Foreskin melanocyte (primary cell): ENCODE measurements at places on chromosomes 4 and X.

GRCh38 chr4:53647547-53647946 lies 56.3 kb upstream of the LNX1 start:
- DNase-seq = peak; percentile 26

DNA sequence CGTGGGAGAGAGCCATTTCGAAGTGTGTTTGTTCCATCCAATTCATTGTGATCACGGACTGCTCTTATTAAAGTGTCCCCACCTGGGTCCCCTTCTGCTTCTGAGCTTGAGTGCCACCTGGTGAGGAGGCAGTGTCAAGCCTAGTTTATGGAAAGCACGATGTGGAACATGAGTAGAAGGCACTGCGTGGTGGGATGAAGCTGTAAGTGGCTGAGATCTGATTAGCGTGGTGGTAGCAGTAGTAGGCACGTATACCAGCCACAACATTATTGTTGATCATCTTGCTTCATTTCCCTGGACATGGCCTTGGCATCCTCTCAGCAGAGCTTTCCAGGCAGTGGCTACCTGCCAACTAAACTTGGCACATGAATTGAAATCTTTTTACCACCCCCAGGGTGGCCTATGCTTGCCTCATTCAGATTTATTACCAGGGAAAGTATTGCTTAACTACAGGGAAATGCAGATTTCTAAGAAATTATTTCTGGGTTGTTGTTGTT lies 46.4 kb downstream of the GPAT3 start:
- no peak for DNase-seq

- no peak for DNase-seq
Observed at GRCh38 chr4:2402048-2402842, 16.2 kb downstream of the ZFYVE28 start.

GRCh38 chr4:148034813-148035212 lies 302.9 kb downstream of the ARHGAP10 start:
- DNase-seq = no peak

GRCh38 chr4:77593993-77594392 lies 11.6 kb upstream of the CXCL13 start:
- no peak for DNase-seq

DNA sequence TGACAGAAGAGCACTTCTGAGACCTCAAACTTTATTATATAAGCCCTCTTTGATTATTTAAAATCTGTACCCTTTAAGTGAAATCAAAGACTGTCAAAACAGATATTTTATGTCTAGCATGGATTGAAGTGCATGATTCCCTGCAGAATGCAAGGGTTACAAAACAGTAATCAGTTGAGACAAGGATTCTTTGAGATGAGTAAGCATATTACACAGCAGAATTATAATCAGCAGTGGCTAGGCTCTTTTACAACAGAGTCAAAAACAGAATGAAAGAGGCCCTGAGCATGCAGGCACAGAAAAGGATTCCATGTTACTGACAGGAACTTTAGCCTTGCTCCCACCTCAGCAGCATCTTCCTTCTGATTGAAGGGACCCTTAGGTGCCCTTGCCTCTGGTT lies 487.9 kb upstream of the GALNT7 start:
- DNase-seq = no peak

DNA sequence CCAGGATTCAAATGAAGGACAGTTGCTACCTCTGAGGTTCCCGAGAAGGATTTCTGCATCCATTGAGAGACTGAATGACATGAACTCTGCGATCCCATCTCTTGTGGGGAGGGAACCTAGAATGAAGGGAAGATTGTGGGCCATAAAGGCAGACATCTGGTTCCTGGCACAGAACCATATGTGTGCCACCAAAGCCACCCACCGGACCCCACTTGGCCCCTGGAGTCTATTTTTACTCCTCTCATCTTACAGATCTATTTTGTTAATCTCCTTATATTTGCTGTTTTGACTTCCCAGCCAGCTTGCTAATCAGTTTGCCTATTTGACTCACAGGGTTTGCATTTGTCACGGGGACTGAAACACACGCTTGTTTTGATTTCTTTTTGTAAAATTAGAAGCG lies 7.3 kb downstream of the SOD3 start:
- no peak for DNase-seq

- no peak for DNase-seq
Observed at GRCh38 chrX:10722851-10723250, 102.5 kb upstream of the MID1 start.

- DNase-seq = no peak
Observed at GRCh38 chr4:11301075-11301660, 127.5 kb downstream of the HS3ST1 start.

DNA sequence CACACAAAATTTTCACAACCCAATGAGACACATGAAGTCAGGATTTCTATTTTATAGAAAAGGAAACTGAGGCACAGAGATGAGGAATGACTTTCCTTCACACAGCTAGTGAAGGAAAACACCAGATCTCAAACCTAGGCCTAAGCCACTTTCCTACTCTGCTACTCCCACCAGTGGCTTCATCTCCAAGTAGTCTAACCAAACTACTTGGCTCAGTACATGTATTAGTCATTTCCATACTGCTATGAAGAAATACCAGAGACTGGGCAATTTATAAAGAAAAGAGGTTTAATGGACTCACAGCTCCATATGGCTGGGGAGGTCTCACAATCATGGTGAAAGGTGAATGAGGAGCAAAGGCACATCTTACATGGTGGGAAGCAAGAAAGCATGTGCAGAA lies 196.6 kb downstream of the EVC2 start:
- DNase-seq = no peak

- no peak for DNase-seq
Observed at GRCh38 chr4:123343400-123344041, 53.1 kb upstream of the SPRY1 start.

DNA sequence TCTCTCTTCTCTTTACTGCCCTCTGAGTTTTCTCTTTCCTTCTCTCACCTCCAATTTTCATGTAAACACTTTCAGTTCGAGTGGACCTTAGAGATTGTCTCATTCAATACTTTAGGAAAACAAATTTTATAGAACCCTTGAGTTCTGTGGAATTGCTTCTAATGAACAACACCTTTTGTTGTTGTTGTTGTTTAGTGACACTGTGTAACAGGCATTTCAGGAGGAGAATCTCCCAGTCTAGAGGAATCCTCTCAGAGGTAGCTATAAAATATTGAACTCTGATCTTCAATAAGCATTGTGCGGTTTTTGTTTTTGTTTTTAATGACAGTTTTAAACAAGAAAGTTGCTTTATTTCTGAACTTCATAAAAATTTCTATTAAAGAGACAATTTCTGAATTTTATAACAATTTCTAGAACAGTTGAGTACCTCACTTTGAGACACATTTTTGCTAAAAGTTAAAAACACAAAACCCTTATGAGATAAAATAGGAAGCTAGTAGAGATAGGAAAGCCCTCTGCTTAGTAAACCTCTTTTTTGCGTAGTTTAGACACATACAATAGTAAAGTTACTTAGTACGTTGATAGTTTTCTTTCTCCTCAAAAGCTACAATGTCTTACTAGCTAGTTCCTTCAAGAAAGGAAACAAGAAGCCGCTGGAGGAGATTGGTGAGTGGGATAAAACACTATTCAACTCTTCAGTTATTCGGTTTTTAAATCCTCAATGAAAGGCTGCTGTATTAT lies 38.8 kb downstream of the CLCN3 start:
- no peak for DNase-seq

DNA sequence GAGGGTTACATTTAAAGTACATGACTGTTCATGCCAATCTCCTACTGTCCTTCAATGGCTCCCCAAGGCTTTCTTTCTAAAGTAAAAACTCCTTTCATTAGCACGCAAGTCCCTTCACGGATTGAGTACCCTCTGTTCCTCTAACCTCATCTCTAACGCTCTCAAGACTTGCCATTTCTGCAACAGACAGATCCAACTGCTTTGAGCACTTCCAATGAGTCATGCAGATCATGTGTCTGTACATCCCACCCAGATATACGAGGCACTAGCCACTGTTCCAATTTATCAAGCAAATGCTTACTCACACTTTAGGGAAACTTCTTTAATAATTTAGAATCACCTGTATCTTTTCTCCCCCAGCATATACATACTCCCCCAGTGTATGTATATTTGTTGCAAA lies 332.5 kb upstream of the ZFP42 start:
- no peak for DNase-seq

GRCh38 chr4:140684314-140684713 lies 71.9 kb downstream of the TBC1D9 start:
- no peak for DNase-seq

DNA sequence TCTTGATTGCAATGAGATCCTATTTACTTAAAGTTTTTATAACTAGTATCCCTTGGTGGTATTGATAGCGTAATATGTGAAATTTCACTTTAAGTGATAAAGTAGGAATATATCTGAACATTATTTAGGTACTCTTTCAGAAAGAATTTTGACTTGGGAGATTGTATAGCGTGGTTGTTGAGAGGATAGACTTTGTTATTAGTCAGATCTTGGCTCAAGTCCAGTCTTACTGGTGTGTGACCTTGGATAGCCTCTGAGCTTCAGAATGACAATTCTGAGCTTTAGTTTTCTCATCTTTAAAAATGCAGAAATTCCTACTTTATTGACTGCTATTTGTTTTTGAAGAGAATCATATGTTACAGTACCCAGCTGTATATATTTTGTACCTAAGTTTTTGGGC lies 32.6 kb downstream of the DCK start:
- DNase-seq = peak; percentile 81

DNA sequence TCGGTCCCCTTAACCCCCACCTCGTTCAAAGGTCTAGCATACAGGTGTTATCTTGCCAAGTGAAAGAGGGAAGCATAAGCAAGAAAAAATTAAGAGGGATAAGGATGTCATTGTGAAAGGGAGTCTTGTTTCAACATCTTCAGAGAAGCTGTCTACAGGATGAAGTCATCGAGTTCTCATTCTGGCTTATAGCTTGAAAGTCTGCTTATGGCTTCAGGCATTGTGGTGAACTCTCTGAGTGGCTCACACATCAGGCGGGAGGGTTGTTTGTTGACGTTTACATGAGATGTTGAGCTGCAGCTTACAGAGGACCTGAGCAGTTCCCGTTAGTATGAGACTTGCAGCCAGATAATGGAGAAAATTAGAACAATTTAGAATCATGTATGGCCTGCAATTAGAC lies 16.6 kb downstream of the MAGEA9B start:
- peak; percentile 70 for DNase-seq

GRCh38 chr4:88225232-88226105 lies 58.9 kb downstream of the PPM1K start:
- peak; percentile 26 for DNase-seq

DNA sequence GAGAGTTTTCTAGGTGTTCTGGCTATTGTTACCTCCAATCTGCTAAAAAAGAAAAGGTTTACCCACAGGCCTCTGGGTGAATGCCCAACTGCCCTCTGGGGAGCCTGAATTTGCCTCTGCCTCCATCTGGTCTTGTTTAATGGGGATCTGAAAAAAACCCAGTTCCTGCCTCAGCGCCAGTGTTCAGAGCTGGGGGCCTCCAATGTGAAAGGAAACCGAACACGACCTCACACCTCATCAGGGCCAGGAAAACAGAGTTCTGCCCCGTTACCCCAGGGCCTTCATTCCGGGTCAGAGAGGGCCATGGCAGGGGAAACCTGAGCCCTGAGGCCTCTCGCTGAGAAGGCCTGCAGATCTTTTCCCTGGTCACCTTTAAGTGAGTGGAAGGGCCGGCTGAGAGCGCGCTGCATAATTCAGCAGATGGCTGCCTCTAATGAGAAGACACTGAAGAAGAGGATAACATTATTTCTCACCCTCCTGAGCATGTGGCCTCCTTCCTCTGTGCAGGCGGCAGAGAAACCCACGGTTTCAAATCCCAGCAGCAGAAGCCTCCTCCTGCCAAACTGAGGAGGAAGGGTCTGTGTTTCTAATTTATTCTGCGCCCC lies 6.8 kb downstream of the SEPTIN6 start:
- DNase-seq = no peak

GRCh38 chrX:154761977-154762536 lies 607 bp upstream of the DKC1 start:
- no peak for DNase-seq

DNA sequence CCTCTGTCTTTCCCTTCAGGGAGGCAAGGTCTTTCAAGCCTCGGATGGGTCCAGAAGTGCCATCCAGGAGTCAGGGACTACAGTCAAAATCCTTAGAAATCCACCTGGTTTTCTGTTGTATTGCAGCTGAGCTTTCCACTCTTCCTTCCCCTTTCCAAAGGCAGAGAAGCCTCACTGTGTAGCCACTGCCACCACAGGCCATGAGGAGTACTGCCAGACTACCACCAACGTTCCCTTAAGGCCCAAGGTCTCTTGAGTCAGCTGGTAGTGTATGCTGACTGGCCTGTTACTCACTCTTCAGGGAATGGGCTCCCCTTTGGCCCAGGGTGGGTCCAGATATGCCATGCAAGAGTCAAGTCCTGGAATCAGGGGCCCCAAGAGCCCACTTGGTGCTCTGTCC lies 1454.1 kb downstream of the PCDH19 start:
- no peak for DNase-seq

DNA sequence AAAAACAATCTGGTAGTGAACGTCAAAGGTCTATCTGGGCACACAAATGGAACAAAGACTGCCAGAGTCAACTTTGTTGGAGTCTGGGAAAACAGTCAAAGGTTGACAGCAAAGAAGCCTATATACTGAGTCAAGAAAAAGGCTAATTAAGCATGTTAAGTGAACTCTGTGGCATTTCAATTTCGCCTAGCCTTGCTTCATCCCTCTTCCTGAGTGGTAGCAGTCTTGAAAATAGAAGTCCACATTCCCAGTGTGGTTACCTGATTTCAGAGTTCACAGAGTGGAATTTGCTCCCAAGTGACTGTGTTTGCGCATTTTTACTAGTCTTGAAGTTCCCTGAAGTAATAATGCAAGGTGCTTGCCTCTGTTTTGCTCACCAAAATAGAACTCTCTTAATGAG lies 760.0 kb downstream of the FSTL5 start:
- DNase-seq = no peak

- no peak for DNase-seq
Observed at GRCh38 chrX:142054094-142054493, 150.4 kb downstream of the MAGEC1 start.

GRCh38 chr4:67468830-67469229 lies 76.5 kb downstream of the CENPC start:
- no peak for DNase-seq

DNA sequence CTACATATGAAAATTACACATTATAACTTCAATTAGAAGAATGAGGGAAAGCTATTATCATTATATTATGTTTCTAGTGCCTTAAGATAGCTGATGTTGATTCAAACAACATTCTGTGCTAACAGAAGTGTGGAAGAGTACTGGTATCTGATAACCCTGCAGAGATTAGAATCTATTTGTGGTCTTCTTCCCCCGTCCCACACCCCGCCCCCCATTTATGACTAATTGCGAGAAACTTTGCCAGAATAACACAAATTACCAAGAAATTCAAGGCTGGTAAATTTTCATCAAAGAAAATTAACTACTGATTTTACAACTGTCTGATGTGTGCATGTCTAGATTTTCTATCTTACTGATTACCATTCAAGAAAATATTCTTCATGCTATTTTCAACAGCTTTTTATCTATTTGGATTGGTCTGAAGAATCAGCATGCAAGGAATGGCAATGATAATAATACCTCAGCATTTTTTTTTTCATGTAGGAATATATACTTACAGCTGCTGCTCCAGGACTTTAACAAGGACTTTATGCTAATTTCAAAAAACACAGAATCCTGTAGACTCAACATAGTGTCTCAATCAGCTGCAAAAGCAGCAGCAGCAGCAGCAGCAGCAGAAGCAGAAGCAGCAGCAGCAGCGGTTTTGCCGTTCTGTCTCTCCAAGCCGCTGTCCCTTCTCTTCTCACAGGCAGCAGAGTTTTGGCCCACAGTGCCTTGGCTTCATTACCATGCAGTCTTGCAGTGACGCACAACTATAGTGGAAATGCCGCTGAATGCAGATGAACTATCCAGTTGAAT lies 126.7 kb downstream of the FRYL start:
- no peak for DNase-seq
